Endothelial cell of coronary artery (primary cell): ENCODE measurements at places on chromosomes 7 and 10. TPM values are rescaled to one million over a fixed set of nuclear protein-coding genes. Genes with fewer than 3 reads are reported as not detected.

The SCIN gene
- total RNA-seq: 0.09 TPM in 1 of 2 replicates, not detected in the other

The SLC18A3 gene
- under 0.01 TPM in 1 of 2 replicates, not detected in the other for total RNA-seq

The IKZF1 gene
- total RNA-seq: not detected in 2 replicates

The RELN gene
- total RNA-seq: 1.9 and 3.4 TPM in 2 replicates

The HMX3 gene
- not detected in 2 replicates for total RNA-seq

The SORBS1 gene
- total RNA-seq: 0.28 and 0.54 TPM in 2 replicates

The ICA1 gene
- 15.4 and 29.2 TPM in 2 replicates for total RNA-seq

The MEST gene
- total RNA-seq: 8.3 and 52.8 TPM in 2 replicates

The SPOCK2 gene
- total RNA-seq: 0.18 and 0.28 TPM in 2 replicates

The WDFY4 gene
- 1.1 and 6.3 TPM in 2 replicates for total RNA-seq

The OR6V1 gene
- total RNA-seq: not detected in 2 replicates

The HABP2 gene
- not detected in 2 replicates for total RNA-seq

The ZNF277 gene
- total RNA-seq: 40.3 and 55.0 TPM in 2 replicates

The GATA3 gene
- 0.09 and 0.19 TPM in 2 replicates for total RNA-seq

The CPA4 gene
- total RNA-seq: 0.27 and 35.0 TPM in 2 replicates

The FAM180A gene
- total RNA-seq: 0.66 TPM in 1 of 2 replicates, not detected in the other

The MSMB gene
- 0.27 TPM in 1 of 2 replicates, not detected in the other for total RNA-seq

The DRGX gene
- total RNA-seq: not detected in 2 replicates

The TAS2R3 gene
- total RNA-seq: 1.2 and 1.3 TPM in 2 replicates

The RARRES2 gene
- 0.09 TPM in 1 of 2 replicates, not detected in the other for total RNA-seq

The TFR2 gene
- 0.18 and 0.19 TPM in 2 replicates for total RNA-seq

The IFIT3 gene
- 1.7 and 3.5 TPM in 2 replicates for total RNA-seq

The IGFBP3 gene
- total RNA-seq: 6.7 and 300 TPM in 2 replicates

The LYZL1 gene
- total RNA-seq: not detected in 2 replicates

The PAX4 gene
- not detected in 2 replicates for total RNA-seq

The DGKB gene
- total RNA-seq: not detected in 2 replicates

The C10orf143 gene
- total RNA-seq: 0.28 and 0.45 TPM in 2 replicates

The C10orf105 gene
- not detected in 2 replicates for total RNA-seq

The AGR3 gene
- not detected in 2 replicates for total RNA-seq

The DKK1 gene
- 86.2 and 112 TPM in 2 replicates for total RNA-seq

The JAKMIP3 gene
- total RNA-seq: under 0.01 TPM in 2 replicates

The KLLN gene
- 0.19 and 0.27 TPM in 2 replicates for total RNA-seq

The EN2 gene
- 0.09 TPM in 1 of 2 replicates, not detected in the other for total RNA-seq

The FKBP6 gene
- not detected in 2 replicates for total RNA-seq

The AGAP5 gene
- 1.6 and 4.4 TPM in 2 replicates for total RNA-seq

The APBB1IP gene
- 0.19 TPM in 1 of 2 replicates, not detected in the other for total RNA-seq

The C1QL3 gene
- 0.09 and 0.18 TPM in 2 replicates for total RNA-seq

The PAPSS2 gene
- 50.6 and 92.4 TPM in 2 replicates for total RNA-seq

The LRRC4 gene
- 0.28 and 1.3 TPM in 2 replicates for total RNA-seq

The BTBD16 gene
- 0.09 TPM in 1 of 2 replicates, not detected in the other for total RNA-seq

The PPP1R17 gene
- not detected in 2 replicates for total RNA-seq

The MBL2 gene
- not detected in 2 replicates for total RNA-seq

The CCDC172 gene
- total RNA-seq: not detected in 2 replicates

The TRDMT1 gene
- 4.3 and 7.4 TPM in 2 replicates for total RNA-seq

The SEPHS1 gene
- 28.2 and 37.0 TPM in 2 replicates for total RNA-seq

The SPDYE6 gene
- not detected in 2 replicates for total RNA-seq

The GRM3 gene
- not detected in 2 replicates for total RNA-seq

The SLF2 gene
- 20.6 and 22.5 TPM in 2 replicates for total RNA-seq

The CYP2C8 gene
- not detected in 2 replicates for total RNA-seq

The TAS2R5 gene
- 0.81 and 0.94 TPM in 2 replicates for total RNA-seq

The ZWINT gene
- total RNA-seq: 16.9 and 57.6 TPM in 2 replicates

The PNLIPRP2 gene
- not detected in 2 replicates for total RNA-seq

The ANXA8L1 gene
- total RNA-seq: not detected in 2 replicates

The CNNM1 gene
- total RNA-seq: under 0.01 TPM in 1 of 2 replicates, not detected in the other

The COL13A1 gene
- total RNA-seq: 18.3 and 36.0 TPM in 2 replicates

The GPR158 gene
- under 0.01 and 0.38 TPM in 2 replicates for total RNA-seq

The LIPK gene
- not detected in 2 replicates for total RNA-seq
